ENCODE measurements at places on chromosomes 7 and 10. TPM values are rescaled to one million over a fixed set of nuclear protein-coding genes. Genes with fewer than 3 reads are reported as not detected.

The MLXIPL gene
- not detected for total RNA-seq

The GLI3 gene
- not detected for total RNA-seq

The GET4 gene
- total RNA-seq: 32.6 TPM

The PLXDC2 gene
- total RNA-seq: not detected

The OR2A42 gene
- total RNA-seq: not detected

The VAX1 gene
- not detected for total RNA-seq

The CPA5 gene
- not detected for total RNA-seq

The ZRANB1 gene
- total RNA-seq: 12.3 TPM
